ENCODE measurements at places on chromosomes 13 and 19.

DNA sequence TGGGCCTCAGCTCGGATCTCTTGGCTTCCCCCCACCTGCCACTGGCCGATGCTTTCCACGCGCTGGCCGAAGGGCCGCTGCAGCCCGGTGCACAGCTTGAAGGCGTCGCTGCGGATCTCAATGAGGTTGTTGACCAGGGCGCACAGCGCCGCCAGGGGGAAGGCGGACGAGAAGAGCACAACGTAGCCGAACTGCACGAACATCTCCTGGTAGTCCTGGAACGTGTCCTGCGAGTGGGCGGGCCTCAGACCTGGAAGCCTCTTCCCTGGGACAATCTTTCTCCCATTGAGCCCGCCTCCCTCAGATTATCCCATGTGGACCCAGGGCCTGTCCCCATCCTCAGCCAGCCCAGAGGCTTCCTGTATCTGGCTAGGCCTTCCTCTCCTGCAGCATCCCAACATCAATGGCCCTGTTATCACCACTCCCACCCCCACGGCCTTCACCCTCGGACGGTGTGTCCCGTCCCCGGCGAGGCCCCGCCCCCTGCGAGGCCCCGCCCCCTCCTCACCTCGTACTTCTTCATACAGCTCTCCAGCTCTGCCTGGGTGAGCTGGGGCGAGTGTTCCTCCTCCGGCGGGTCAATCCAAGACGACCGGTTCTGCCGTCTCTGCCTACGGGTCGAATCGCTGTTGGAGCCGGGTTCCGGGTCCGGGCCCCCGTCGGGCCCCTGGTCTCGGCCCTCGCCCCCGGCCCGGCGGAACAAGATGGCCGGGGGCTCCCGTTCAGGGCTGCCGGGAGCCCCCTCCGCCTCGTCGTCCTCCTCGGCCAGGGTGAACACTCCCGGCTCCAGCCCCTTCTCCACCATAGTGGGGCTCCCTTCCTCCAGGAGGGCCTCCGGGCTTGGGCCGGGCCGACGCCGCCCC is 6.8 kb downstream of the ANO8 start:
- DNase-seq = no peak

DNA sequence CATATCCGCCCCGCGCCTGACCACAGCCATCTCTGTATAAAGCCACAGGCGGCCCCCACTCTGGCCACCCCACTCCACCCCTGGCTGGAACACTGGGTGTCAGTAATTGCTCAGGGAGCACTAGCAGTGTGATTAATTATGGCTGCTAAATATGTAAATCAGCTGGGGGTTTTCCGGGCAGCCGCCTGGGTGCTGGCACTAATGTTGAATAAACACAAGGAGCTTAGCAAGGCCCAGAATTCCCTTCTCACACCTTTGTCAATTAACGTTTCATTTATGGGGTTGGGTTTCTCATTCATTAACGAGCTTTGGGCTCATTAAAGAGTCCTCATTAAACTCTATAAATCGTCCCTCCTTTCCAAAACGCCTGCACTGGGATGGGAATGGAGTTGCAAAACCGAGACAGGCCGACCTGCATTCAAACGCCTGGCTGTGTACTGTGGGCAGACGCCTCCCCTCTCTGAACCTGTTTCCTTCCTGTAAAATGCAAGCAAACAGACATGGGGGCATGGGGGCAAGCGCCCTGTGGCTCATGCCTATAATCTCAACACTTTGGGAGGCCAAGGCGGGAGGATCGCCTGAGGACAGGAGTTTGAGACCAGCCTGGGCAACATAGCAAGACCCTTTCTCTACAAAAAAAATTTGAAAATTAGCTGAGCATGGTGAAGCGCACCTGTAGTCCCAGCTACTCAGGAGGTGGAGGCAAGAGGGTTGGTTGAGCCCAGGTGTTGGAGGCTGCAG is 17.7 kb upstream of the OLFM2 start:
- DNase-seq = no peak

GRCh38 chr13:62087124-62087523 is 671.5 kb upstream of the PCDH20 start:
- DNase-seq = no peak

- no peak for DNase-seq
Observed at GRCh38 chr13:99472122-99472440, 29.2 kb upstream of the TM9SF2 start.

GRCh38 chr19:16227837-16228636 is 30.3 kb downstream of the AP1M1 start:
- DNase-seq = no peak

GRCh38 chr13:68736961-68737360 is 1370.7 kb upstream of the ATXN8OS start:
- DNase-seq = no peak

- DNase-seq = no peak
Observed at GRCh38 chr19:30656520-30657100, 284.4 kb downstream of the ZNF536 start.

GRCh38 chr19:47518139-47518538 is 3.3 kb upstream of the NAPA start:
- no peak for DNase-seq

DNA sequence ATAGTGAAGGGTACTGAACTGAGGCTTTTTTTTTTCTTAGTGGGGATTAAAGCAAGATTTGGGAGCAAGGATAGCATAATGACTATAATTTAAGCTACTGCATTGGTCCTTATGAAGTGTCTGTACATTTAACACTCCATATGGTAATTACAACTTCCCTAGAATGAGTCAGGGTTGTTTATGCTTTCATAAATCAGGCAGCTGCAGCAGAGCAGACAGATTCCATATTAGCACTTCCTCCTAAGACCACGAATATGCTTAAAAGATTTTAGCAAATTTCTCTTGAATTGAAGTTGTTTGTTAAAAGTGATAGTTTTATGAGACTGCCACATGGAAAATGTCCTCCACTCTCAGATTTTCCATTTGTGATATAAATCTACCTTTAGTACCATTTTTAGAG is 401.1 kb upstream of the SPRY2 start:
- DNase-seq = no peak

- no peak for DNase-seq
Observed at GRCh38 chr19:13881692-13882418, 4.9 kb downstream of the NANOS3 start.

Measured in thoracic aorta (tissue), 2 donors.